Adrenal gland (tissue), 19 donors: ENCODE measurements at places on chromosomes 3 and 15. TPM values are rescaled to one million over a fixed set of nuclear protein-coding genes. Genes with fewer than 3 reads are reported as not detected.
A peak's percentile ranks its signal among the peaks of the same experiment; 100 is the strongest.

Gene CRABP1
- 1.1 TPM for total RNA-seq

GRCh38 chr3:189188466-189188865, 16.7 kb downstream of the TPRG1 start:
- H3K27me3 ChIP-seq, result no peaks in the 10 kb centered on the region
- H3K4me3 ChIP-seq, result no peak overlapping the region
- H3K4me1 ChIP-seq, result peaks cover 5% of the 10 kb centered on the region
- no peaks in the 10 kb centered on the region for H3K36me3 ChIP-seq
- peak; percentile 21 for DNase-seq

Gene TMEM62
- 22.0 TPM for total RNA-seq

Gene TMEM45A
- 29.1 TPM for total RNA-seq

GRCh38 chr15:42385980-42386700, 26.8 kb downstream of the CAPN3 start:
- peak; percentile 43 for DNase-seq
- H3K4me3 ChIP-seq, result no peak overlapping the region
- H3K4me1 ChIP-seq, result no peaks in the 10 kb centered on the region
- no peak overlapping the region for H3K27ac ChIP-seq
- no peaks in the 10 kb centered on the region for H3K27me3 ChIP-seq

DNA sequence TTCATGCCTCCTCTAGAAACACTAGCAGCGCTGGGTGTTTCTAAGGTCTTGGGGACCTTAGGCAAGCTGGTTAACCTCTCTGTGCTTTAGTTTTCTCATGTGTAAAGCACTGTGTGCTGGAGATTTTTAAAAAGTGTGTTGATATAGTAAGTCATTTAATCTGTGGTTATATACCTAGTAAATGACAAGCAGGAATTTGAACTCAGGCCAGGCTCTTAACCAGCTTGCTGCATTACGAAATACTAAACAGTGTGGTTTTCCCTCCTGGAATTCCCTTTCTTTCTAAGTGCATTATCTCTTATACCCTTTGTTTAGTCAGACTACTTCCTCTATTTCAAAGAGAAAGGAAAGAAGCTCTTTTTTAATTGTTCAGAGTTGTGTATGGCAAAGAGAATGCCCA, 26.5 kb downstream of the NEO1 start:
- H3K27me3 ChIP-seq, result no peaks in the 10 kb centered on the region
- H3K36me3 ChIP-seq, result no peaks in the 10 kb centered on the region
- no peaks in the 10 kb centered on the region for H3K4me1 ChIP-seq
- H3K4me3 ChIP-seq, result no peak overlapping the region
- no peak for DNase-seq
- H3K27ac ChIP-seq, result no peak overlapping the region

- peaks cover 10% of the 10 kb centered on the region for H3K27me3 ChIP-seq
- H3K4me3 ChIP-seq, result no peak overlapping the region
- DNase-seq, result no peak
- H3K36me3 ChIP-seq, result no peaks in the 10 kb centered on the region
Observed at GRCh38 chr3:115632026-115632425, 8.7 kb downstream of the GAP43 start.
